ENCODE measurements at places on chromosomes 5 and 9.

- DNase-seq = no peak
Measured at GRCh38 chr5:95620030-95620869, at the start of gene GPR150. TSS of gene GPR150 (plus strand) at chr5:95620087. CDS start at chr5:95620276, 189 bp downstream.

GRCh38 chr9:74125941-74126340 lies 371.2 kb upstream of the RORB start:
- no peak for DNase-seq

DNA sequence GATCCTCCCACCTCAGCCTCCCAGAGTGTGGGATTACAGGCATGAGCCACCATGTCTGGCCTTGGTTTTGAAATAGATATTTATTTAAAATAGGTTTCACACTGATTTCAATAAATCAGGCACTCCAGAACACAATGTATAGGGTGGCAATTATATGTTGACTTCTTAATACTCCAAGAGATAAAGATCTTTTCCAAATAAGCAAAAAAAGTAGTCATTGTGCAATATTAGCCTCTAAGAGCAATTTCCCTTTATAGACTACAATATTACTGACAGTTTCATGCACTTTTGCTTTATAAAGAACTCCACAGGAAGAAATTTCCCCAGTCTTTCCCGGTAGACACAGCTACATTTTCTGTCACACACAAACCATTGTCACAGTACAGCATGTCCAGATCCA lies 23.4 kb upstream of the RUFY1 start:
- DNase-seq = no peak

DNA sequence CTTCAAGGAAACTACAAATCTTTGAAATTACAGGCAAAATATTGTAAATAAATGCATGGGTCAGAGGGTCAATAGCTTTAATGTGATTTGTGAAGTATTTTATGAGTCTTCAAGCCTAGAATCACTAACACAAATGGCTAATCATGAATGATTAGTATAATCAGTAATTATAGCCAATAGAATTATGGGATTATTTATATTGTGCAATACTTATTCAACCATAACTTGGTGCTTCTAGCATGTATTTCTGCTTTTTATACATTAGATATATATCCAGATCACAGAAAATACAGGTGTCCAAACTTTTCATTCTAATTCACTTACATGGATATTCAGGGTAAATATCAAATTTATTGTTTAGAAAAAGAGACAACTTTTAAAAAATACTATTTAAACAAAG lies 12.1 kb downstream of the HCN1 start:
- no peak for DNase-seq

DNA sequence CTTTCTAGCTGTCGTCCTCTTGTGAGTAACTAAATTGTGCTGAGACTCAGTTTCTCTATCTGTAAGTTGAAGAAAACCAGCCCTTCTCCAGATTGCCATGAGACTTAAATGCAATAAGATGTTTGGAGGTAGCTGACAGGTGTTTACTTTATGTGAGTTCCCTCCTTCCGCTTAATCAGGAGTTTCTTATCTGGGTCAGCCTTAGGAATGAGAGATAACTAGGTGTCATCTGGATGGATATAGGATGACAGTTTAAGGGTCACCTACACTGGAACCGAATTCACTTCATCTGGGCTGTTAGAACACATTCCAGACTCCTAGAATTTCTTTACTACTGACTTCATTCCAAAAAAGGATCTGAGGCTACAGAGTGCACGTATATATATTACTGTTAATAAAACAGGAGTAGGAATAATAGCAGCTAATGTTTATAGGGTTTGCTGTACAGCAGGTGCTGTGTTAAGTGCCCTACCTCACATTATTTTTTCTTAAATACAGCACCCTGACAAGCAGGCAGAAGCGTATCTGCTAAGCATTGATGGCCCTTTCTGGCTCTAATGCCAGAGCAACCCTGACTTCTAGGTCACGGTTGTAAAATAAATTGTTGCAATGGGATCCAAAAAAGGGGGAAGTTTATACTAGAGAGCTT lies 30.0 kb upstream of the CPEB4 start:
- DNase-seq = no peak

GRCh38 chr9:111700776-111701175 lies 39.4 kb downstream of the GNG10 start:
- no peak for DNase-seq

DNA sequence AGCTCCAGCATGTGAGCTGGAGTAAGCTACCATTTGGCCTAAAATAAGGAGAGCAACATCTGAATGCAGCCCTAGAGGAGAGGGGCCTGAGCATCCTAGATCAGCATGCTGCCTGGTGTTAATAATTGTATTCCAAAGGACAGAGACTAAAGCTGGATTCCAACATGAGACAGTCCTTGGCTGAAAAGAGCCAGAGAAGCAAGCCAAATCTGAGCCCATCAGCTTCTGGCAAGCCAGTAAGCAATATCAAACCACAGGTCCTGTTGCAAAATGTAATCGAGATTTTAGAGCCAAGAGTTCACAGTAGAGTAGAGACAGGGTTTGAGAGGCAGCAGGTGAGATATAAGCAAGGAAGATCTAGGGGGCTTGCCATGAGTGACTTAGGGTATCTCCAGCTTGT lies 42.3 kb upstream of the DMAC1 start:
- no peak for DNase-seq

DNA sequence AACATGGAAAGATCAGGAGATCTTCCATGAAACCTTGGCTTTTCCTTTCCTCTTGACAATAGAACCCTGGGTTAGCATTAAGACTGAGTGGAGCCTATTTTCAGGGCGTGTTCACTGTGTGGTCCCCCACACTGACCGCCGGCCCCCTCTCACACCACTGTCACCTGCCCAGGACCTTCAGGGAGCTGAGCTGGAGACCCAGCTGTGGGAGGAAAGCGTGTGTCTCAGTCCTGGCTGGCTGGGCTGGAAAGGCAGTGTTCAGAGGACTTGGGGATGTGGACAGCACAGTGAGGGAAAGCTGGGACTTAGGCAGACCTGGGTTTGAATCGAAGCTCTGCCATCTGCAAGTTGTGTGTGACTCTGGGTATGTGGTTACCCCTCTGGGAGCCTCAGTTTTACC lies 268.1 kb downstream of the NSG2 start:
- DNase-seq = no peak

DNA sequence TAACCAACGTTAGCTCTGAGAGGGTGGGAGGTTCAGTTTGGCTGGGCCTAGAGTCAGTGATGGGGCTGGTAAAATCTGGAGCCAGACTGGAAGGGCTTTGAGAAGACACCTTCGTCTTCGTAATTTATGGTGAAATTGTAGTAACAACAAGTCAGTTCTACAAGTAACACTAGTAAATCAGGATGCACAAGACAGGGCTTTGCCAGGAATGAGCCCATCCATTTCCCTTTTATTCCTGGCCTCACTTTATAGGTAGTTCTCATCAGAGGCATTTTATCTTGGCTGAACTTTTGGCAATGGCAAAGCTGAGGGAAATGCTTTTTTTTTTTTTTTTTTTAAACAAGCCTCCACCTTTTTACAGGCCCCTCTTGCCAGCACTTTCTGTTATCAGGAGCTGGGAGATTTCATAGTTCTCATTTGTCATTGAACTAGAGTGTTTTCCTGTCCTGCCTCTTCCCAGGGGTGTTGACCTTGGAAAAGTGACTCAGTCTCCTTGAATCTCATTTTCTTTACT lies 110.5 kb upstream of the KLF4 start:
- DNase-seq = no peak

DNA sequence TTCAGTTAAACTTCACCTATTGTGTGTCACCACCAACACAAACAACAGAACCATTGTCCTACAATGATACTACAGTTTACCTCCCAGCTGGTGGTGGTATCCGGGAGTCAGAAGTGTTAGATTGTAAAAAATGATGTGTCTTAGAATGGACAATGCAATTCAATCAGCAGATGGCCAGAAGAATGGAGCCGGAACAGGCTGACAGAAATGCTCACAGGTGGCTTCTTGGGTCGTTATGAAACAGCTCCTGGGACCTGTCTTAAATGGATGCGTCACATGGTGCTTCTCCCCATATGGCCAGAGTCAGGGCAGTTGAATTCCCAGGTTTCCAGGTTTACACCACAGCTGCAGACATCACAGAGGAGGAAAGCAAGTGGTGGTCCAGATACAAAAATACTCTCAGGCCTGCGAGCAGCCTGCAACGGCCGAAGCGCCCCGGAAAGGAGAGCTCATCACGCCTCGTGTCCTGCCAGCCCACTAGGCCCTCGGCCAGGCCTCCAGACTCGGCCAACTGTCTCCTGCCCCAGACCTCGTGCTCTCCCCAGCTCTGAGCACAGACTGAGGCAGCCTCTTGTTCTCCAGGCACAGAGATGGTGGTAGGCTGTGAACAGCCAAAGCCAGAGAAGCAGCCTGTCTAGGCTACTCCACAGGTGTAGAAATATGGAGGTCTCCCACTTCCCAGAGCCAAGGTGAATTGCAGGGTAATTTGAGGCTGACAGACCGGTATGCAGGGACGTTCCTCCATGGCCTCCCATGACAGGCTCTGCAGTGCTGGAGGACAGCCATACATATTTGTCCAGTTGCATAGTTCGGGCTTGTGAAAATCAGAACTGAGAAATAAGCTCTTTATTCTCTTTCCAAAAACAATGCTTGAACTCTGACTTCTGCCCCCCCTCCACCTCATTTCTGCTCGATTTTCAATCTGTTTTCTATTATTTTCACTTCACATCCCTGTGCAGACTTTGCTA lies 98.5 kb upstream of the SPATA31C2 start:
- DNase-seq = no peak

GRCh38 chr5:173715607-173716006 lies 99.2 kb upstream of the BOD1 start:
- no peak for DNase-seq

- DNase-seq = no peak
Measured at GRCh38 chr5:71998746-71999145, 108.5 kb upstream of the MAP1B start.

DNA sequence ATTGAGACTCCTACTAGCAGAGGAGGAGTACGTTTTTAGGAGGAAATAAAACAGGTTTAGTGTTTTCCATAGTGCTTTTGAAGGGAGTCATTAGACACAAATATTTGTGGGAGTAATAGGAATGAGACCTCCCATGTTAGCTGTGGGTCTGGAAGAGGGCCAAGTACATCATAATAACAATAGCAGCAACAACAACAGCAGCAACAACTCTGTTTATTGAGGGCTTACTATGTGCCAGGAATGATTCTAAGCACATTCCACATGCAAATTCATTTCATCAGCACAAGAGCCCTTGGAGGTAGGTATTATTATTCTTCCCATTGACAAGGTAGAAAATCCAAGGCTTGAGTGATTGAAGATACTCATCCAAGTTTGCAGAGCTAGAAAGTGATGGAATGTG lies 384.2 kb upstream of the RPS23 start:
- DNase-seq = no peak

DNA sequence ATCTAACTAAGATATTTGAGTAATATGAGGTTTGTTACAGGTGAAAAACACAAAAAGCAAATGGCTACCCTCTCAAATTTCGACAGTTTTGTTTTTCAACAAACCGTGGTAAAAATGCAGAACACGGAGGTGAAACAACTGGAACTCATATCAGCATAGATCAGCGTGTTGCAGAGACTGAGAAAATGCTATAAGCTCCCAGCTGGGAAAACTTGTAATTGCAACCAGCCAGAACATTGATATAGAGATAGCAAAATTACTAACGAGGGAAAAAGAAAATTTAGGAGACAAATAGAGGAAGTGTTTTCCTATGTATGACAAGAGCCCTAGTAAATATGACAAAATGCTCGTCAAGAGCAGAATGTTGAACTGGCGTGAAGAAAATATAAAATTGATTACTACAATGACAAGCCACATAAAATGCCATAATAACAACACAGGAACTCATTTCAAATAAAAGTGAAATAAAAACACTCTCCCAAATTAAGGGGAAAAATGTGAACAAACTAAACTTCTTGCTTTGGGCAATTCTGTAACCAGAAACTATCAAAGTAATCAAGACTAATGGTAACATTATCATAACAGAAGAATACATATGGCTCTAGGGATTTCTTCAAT lies 1989.8 kb downstream of the EFNA5 start:
- DNase-seq = no peak

GRCh38 chr9:136832581-136832980 lies 9.7 kb upstream of the AJM1 start:
- no peak for DNase-seq

GRCh38 chr9:35452481-35452880 lies 37.4 kb upstream of the RUSC2 start:
- no peak for DNase-seq

GRCh38 chr9:29069376-29069775 lies 1496.1 kb upstream of the C9orf72 start:
- no peak for DNase-seq

- no peak for DNase-seq
Measured at GRCh38 chr5:143244990-143245389, 158.5 kb downstream of the NR3C1 start.

DNA sequence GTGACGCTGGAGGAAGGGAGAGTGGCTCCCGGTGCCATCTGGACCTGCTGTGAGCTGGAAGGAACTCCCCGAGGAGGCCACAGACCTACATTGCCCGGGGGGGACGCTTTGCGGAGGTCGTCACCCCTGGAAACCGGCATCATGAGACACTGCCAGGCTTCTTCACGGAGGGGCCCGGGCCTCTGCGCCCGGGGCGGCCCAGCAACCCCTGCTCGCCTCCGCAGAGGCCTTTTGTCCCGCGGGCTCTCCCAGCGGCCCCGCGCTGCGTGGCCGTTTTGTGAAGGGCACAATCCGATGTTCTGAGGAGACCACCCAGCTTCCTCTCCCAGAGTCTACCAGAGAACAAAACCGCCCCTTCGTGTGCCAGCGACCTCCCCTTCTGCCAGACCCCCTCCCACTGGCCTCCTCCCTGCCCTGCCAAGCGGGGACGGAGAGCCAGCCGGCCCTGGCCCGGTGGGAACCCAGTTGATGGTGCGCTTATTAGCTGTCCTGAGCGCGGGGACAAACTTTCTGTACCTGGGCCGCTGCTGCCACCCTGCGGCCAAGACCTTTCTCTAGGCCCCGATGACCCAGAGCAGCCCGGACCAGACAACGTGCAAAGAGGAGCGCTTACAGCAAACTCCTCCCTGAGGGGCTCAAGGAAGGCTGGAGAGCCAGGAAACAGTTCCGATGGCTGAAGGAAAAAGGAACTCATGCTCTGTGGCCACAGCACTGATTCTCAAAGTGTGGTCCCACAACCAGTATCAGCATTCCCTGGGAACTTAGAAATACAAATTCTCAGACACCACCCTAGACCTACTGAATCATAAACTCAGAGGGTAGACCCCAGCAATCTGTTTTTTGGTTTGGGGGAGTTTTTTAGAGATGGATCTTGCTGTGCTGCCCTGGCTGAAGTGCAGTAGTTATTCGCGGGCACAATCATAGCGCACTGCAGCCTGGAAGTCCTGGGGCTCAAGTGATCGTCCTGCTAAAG lies 86.7 kb downstream of the SLC1A3 start:
- DNase-seq = peak; percentile 6

Data from stimulated activated CD4-positive, alpha-beta T cell treated with anti-CD3 and anti-CD28 coated beads, TNF-alpha, amount 100 ng/mL, for 24 hours (primary cell).